ENCODE measurements at places on chromosomes 6 and 20. TPM values are rescaled to one million over a fixed set of nuclear protein-coding genes. Genes with fewer than 3 reads are reported as not detected.

DNA sequence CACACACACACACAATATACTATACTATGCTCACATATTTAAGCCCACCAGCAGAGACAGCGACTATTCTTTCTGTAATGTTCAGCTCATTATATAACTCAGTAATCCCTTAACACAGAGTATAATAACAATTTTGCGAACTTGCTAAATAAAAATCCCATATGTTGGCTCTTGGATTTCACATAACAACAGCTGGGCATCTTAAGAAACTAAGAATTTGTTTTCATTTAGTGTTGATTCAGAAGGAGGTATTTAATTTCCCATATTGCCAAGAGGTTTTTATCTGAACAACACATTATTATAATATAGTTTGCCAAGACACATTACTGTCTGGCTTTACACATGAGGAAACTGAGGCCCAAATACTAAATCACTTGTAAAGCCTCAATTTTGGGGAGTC, 7.4 kb downstream of the ECT2L start:
- no peaks in the 10 kb centered on the region for H3K36me3 ChIP-seq
- H3K27ac ChIP-seq = no peak overlapping the region
- H3K4me3 ChIP-seq = no peak overlapping the region
- no peak for DNase-seq
- no peaks in the 10 kb centered on the region for H3K4me1 ChIP-seq

DNA sequence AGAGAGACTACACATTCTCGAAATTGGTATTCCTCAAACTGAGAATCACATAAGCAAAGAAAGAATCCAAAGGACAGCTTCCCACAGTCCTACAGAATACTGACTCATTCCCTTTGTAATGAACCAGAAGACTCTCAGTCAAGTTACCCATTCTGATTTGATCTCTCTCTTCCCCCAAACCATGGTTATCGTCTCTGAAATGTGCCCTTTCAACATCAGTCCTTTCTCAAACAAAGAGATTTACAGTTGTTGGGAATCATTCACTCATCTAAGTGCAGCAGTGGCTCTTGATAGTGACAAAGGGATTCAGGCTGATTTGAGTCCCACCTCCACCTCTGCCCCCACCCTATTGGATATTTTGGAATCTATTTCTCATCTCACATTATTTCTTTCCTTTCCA, 15.0 kb upstream of the RSPO3 start:
- no peak for DNase-seq
- H3K36me3 ChIP-seq = no peaks in the 10 kb centered on the region
- H3K4me3 ChIP-seq = no peak overlapping the region
- peaks cover 23% of the 10 kb centered on the region for H3K27me3 ChIP-seq

DNA sequence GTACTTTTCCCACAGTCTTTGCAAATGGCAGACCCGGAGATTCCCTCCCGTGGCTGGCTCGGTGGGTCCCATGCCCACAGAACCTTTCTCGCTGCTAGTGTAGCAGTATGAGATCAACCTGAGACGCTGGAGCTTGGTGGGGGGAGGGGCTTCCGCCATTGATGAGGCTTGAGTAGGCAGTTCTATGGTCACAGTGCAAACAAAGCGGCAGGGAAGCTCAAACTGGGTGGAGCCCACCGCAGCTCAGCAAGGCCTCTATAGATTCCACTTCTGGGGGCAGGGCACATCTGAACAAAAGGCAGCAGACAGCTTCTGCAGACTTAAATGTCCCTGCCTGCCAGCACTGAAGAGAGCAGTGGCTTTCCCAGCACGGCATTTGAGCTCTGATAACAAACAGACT, 186.0 kb upstream of the KCNK16 start:
- H3K27ac ChIP-seq = no peak overlapping the region
- no peaks in the 10 kb centered on the region for H3K4me1 ChIP-seq
- no peaks in the 10 kb centered on the region for H3K36me3 ChIP-seq
- H3K4me3 ChIP-seq = no peak overlapping the region

DNA sequence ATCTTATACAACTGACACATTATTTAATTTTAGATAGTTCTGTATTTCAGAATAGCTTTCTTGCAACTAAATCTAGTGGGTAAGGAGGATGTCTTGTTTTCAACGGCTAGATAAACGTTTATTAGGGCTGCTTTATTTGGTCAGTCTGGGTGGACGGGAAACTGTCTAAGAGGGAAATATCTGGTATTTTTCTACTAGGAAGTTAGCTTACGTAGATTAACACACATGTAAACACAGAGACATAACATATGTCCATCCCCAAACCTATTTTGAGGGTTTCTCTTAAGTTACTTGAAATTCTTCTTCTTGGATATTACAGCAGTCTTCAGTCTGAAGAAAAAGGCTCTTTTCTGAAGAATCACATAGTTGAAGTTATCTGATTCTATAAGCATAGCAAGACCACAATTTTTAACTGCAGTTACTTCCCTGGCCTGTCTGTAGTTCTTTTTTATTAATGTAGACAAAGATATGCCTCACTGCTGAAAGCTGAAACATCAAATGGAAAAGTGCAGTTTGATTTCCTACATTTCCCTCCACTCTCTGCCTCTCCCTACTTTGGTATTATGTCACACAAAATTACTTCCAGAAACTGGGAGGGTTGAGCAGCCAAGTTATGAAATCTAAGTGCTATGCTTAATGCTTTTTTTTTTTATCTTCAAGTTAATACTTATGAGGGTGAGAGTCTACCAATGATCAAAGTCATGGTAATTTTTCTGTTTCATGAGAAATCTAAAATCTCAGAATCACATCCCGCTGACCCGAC, 37.4 kb downstream of the PLAGL1 start:
- no peak for DNase-seq
- no peak overlapping the region for H3K27ac ChIP-seq
- H3K4me3 ChIP-seq = no peak overlapping the region
- H3K4me1 ChIP-seq = no peaks in the 10 kb centered on the region

- H3K4me3 ChIP-seq = no peak overlapping the region
- H3K36me3 ChIP-seq = no peaks in the 10 kb centered on the region
- H3K4me1 ChIP-seq = no peaks in the 10 kb centered on the region
- no peak for DNase-seq
These were observed 8.1 kb downstream of the ASIP start for GRCh38 chr20:34249291-34249690.

DNA sequence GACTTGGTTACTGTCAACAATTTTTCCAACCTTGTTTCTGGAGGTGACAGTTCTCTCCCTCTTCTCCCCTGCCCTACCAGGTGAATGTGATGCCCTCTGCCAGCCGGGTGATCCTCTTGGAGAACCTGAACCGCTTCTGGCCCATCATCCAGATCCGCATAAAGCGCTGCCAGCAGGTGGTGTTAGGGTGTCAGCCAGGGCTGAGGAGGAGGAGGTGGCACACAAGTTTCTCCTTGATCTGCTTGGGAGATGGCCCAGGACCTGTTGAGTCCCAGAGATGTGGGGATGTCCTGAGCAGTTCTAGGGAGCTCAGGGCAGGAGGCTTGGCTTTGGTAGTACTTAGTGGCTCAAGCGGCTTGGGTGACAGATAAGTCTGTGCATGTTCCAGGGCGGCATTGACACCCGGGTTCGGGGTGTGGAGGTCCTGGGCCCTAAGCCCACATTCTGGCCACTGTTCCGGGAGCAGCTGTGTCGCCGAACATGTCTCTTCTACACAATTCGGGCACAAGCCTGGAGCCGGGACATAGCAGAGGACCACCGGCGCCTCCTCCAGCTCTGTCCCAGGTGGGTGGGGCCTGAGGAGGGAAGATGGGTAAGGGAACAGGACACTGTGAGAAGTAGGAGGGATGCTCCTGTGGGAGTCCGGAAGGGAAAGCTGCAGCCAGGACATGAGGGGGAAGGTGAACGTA, 21.2 kb downstream of the CUL9 start:
- peaks cover 3% of the 10 kb centered on the region for H3K36me3 ChIP-seq
- H3K4me3 ChIP-seq = no peak overlapping the region
- H3K4me1 ChIP-seq = no peaks in the 10 kb centered on the region
- H3K27ac ChIP-seq = no peak overlapping the region
- no peaks in the 10 kb centered on the region for H3K27me3 ChIP-seq

DNA sequence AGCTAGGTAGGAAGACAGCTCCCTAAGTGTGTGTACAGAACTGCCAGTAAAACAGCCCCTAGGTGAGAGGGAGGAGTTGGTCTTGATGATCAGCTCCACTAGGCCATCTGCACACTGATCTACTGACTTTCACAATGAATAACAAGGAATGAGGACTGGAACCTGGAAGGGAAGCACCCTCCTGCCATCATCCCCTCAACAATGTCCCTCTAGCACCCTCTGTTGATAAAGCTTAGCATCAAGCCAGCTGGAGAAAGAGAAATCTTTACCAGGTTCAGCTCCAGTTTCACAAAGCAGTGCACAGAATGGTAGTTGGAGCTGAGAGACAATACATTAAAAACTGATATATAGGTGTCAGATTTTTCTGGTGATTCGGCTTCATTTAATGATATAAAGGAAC, 57.2 kb upstream of the IRAK1BP1 start:
- H3K4me1 ChIP-seq = no peaks in the 10 kb centered on the region
- peak; percentile 52 for DNase-seq
- no peak overlapping the region for H3K27ac ChIP-seq
- H3K4me3 ChIP-seq = no peak overlapping the region
- H3K27me3 ChIP-seq = no peaks in the 10 kb centered on the region
- H3K36me3 ChIP-seq = no peaks in the 10 kb centered on the region

The CLPSL1 gene
- total RNA-seq = not detected

The SCRT2 gene
- not detected for total RNA-seq
